ENCODE measurements at places on chromosomes 5 and 9.

DNA sequence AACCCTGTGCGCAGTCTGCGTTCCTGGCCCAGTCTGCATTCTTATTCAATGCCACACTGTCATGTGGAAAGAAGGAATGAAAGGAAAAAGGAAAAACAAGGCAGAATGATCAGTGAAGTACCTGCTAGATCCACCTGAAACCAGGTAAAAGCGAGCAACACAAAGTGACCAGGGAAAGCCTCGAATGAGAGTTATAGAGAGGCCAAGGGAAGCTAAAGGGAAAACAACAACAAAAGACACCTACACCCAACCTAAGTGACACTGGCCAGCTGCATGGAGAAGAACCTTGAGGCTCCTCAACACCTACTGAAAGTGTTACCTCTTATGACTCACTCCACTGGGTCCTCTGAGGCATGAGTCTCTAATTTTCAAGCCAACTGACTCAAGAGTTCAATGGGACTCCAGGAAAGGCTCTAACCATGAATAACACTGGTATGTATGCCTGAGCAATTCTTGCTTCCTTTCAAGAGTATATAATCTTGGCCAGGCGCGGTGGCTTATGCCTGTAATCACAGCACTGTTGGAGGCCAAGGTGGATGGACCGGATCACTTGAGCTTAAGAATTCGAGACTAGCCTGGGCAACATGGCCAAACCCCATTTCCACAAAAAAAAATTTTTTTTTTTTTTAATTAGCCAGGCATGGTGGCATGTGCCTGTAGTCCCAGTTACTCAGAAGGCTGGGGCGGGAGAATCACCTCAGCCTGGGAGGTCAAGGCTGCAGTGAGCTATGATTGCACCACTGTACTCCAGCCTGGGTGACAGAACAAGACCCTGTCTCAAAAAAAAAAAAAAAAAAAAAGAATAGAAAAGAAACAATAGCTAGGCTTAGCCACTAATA, 29.0 kb downstream of the MTMR12 start:
- DNase-seq: no peak

DNA sequence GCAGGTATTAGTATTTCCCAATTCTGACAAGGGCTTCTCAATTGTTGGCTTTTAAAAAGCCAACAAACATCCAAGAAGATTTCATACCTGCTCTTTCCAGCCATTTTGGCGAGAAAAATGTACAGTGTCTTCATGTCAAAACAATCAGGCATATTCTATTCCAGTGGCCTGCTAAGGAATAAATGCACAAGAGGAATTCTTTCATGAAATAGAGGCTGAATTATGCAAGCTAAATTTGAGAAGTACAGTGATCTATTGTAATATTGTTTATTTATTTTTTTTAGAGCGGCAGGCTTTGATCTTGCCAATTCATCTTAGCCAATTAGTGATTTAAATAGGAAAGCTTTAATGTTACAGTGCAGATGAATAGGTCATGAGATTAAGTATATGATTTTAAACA, 49.3 kb downstream of the NLN start:
- no peak for DNase-seq

DNA sequence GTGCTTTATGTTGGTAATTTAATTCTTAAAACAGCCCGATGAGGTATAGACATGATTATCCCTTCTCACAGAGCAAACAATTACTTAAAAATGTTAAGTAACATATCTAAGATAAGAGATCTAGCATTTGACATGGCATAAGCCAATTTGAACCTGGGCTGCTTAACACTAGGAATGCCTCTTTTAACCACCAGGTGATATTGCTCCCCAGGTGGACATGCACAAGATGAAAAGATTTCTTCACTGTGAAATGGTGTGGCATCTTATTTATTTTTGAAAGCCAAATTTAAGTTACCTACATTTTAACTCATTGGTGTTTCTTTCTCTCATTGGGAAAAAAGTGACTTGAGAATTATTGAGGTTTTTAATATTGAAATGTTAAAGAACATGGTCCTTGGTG, 15.8 kb upstream of the LRRC70 start:
- no peak for DNase-seq

DNA sequence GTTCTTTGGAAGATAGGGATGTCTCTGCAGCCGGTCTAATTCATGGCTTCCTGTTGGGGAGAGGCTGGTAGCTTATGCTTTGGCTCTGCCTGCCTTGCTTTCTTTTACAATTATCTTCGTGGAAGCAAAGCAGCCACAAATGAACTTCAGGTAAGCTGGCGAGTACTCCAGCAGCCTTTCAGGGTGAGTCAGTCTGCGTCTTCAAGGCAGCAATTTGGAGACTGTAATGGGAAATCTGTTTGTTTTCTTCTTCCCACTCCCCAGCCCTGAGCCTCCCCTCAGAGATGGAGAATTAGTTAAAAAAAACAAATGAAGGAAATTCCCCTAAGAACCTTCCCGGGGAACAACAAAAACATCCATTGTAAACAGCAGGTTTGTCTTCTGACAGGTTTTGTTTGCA, 100.1 kb downstream of the PSAT1 start:
- no peak for DNase-seq

DNA sequence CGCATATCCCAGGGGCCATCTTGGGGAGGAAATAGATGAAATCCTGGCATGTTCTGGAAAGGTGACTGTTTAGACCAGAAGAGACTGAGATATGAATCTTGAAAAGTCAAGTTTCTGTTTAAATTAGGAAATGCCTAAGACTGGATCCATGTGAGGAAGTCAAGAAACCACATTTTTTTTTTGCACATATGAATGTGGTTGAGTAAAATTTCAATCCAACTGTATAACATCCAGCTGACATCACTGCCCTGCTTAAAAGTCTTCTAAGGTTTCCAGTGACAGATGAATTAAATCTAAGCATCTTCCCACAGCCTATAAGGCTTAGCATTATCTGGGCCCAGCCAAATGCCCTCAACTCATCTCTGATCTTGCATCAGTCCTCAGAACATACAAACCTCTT, 47.7 kb upstream of the TCERG1 start:
- DNase-seq: no peak

- DNase-seq: no peak
Observed at GRCh38 chr5:58021466-58021865, 438.4 kb downstream of the PLK2 start.

DNA sequence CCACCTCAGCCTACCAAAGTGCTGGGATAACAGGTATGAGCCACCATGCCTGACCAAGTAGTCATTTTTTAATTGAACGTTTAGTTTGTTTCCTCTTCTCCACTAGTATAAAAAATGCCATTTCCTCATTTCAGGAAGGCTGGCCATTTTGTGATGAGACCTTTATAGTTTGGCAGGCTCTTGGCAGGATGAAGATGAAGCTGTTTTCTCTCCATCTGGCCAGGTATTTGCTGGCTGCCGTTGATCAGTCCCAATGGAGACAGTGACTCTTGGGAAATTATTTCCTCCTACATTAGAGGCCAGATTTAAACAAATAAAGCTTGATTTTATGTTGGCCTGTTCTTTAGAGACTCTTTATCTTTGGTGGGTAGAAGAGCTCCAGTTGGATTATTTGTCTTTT, 199.0 kb downstream of the ARHGAP26 start:
- DNase-seq: no peak

DNA sequence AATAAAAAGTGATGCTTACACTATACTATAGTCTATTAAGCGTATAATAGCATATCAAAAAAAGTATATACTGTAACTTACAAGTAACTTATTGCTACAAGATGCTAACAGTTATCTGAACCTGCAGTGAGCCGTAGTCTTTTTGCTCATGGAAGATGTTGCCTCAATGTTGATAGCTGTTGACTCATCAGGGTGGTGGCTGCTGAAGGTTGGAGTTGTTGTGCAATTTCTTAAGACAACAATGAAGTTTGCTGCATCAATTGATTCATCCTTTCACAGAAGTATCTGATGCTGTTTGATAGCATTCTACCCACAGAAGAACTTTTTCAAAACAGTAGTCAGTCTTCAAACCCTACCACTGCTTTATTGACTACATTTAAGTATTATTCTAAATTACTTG, 7.8 kb upstream of the C9orf40 start:
- DNase-seq: no peak

DNA sequence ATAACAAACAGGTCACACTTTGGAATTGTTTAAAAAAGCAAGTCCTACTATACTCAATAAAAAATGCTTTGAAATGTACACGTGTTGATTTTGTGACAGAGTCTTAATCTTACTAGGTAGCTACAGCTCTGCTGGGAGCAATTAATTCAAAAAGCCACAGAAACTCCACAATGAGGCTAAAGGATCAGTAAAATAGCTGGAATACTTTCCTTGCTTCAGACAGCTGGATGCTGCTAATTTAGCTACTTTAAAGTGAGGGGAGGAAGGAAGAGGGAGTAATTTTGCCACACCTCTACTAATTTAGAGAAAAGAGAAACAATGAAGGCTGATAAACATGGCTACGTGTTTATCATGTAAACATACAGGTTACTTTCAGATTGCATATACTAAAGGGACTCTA, 927.6 kb upstream of the DMAC1 start:
- no peak for DNase-seq

- no peak for DNase-seq
Observed at GRCh38 chr9:130989891-130990290, 19.1 kb upstream of the LAMC3 start.

GRCh38 chr5:102283102-102283797, 12.8 kb downstream of the SLCO4C1 start:
- DNase-seq: no peak

GRCh38 chr5:131671994-131672655, 37.1 kb upstream of the RAPGEF6 start:
- DNase-seq: no peak

DNA sequence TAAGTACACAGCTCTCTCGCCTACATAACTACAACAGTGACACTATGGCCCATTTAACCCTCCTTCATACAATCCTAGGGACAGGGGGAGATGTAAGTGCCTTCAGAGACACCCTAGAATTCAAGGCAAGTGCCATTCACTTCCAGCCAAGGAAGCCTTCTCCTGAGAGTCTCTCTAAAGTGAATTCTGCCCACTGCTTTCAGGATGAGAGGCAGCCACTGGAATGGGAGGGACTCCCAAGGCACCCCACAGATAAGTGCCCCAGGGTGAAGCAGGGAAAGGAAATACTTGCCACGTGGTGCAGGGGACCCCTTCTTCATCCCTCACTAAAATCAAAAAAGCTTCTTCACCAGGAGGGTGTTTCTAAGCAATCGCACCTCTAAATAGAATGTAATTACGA, 283.7 kb downstream of the ZNF608 start:
- DNase-seq: no peak

GRCh38 chr5:130514984-130515690, 610.9 kb downstream of the CHSY3 start:
- DNase-seq: no peak

- no peak for DNase-seq
Observed at GRCh38 chr5:66438087-66438486, 158.1 kb upstream of the MAST4 start.

DNA sequence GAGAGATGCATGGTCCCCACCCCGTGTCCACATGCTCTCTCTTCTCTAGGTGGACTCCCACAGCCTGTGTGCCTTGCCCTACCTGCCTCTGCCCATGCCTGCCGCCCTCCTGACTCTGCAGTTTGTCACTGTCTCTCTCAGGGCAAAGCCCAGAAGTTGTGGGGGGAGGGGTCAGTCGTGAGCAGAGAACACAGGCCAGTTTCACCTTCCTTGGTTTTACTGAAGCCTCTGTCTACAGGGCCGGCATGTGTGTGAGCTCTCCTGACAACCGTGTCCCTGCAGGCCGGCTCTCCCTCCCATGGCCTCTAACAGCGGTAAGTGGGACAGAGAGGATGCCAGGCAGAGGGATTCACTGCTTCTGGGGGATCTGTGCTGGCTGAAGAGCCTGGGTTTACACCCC, 43.5 kb upstream of the SLC25A51 start:
- no peak for DNase-seq

DNA sequence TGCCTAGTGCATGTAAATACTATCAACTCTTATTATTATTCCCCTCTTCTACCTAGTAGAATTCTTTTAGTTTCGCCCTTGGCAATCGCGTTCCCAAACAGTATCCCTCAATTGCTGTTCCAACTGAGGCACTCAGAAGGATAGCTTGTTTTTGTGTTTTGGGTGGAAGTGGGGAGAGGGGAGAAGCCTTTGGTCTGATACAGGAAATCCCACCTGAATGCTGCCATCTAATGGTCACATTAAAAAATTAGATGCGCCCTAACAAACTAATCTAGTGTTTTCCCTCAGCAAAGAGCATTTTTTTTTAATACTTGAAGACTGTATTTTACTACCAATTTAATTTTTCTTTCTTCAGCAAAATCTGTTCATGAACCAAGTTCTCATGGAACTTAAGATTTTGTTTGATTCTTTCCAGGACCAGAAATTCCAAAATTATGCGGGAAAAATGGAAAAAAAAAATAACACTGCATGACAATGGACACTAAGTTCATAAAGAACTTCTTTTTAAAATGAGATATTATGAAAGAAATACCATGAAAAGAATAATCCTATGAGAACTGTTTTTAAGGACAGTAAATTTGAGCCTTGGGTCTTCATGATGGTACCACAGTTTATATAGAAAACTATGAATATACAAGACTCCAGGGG, 22.2 kb upstream of the GLDC start:
- no peak for DNase-seq

GRCh38 chr9:82805027-82805426, 257.9 kb downstream of the RASEF start:
- DNase-seq: no peak

- no peak for DNase-seq
Observed at GRCh38 chr5:39448506-39449128, 23.8 kb upstream of the DAB2 start.

GRCh38 chr9:126861707-126862103, 1.3 kb downstream of the ZBTB34 start:
- no peak for DNase-seq

- no peak for DNase-seq
Observed at GRCh38 chr5:111453747-111454146, 58.6 kb downstream of the STARD4 start.

- DNase-seq: no peak
Observed at GRCh38 chr9:2568689-2569088, 52.9 kb upstream of the VLDLR start.

GRCh38 chr5:1329111-1329579, 15.8 kb downstream of the CLPTM1L start:
- no peak for DNase-seq

DNA sequence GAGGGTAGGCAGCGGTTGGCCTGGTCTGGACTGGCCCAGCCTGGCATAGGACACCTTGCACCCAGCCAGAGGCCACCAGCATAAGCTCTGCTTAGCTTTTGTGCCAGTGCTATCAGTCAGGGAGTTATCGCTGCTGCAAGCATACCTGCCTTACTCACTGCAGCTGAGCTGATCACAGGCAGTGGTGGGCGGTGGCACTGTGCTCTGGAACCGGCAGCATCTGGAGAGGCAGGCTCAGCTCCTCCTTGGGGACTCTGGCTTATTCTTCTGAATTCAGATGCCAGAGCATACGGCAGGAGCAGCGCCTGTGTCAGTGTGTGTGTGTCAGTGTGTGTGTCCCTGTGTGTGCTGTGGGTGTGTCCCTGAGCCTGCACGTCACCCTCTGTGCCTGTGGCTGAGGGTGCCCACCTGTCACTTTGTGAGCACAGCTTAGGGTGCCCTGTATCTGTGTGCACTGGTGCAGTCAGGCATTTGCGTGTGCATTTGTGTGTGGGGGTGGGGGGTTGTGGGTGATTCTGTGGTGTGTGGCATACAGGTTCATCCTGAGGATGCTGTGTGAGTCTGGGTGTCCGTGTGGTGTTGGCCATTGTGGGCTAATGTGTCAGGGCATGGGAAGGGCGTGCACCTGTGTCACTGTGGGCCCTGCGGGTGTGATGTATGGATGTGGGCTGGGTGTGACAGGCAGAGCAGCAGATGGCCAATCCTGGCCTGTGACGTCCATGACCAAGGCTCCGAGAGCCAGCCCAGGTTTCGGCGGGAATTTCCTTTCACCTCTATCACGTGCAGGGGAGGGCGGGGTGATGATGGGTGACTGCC, 23.5 kb downstream of the LMX1B start:
- DNase-seq: no peak
